Suprapubic skin (tissue), 4 donors: ENCODE measurements at places on chromosomes 12 and 14.
A peak's percentile ranks its signal among the peaks of the same experiment; 100 is the strongest.

DNA sequence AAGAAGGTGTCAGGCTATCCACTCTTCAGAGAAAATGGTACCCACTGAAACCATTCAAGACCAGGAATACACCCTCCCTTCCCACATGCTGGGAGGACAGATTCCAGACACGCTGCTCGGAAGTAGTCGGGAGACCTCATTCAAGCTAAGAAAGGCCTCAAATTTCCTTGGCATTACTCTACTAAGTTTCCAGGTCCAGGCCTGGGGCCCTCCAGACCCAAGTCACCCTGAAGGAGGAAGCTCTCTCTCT, 27.1 kb upstream of the RPLP0 start:
- no peaks in the 10 kb centered on the region for H3K27me3 ChIP-seq
- peaks cover 92% of the 10 kb centered on the region for H3K4me1 ChIP-seq
- no peak overlapping the region for H3K27ac ChIP-seq
- DNase-seq, result no peak
- peaks cover 19% of the 10 kb centered on the region for H3K36me3 ChIP-seq

DNA sequence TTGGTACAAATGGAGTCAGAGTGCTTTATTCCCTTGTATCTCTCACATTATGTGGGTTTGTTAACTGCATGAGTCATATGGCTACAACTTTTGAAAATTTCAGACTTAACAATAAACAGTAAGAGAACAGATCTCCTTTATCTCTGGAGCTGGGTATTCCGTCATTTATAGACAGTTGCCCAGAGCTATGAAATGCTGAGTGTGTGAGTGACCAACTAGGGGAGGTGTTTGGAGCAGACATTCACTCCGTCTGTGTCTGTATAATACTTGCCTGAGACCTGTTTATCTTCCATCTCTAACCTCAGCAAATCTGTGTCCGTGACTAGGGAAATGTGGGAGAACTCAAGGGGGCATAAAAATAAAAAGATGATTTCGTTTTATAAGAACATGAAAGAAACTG, 279.9 kb upstream of the FAR2 start:
- H3K27ac ChIP-seq, result no peak overlapping the region
- H3K27me3 ChIP-seq, result no peaks in the 10 kb centered on the region
- H3K4me1 ChIP-seq, result no peaks in the 10 kb centered on the region
- no peaks in the 10 kb centered on the region for H3K36me3 ChIP-seq

- no peak overlapping the region for H3K27ac ChIP-seq
- no peak for DNase-seq
- no peaks in the 10 kb centered on the region for H3K27me3 ChIP-seq
These were observed 96.6 kb downstream of the LMNTD1 start for GRCh38 chr12:25456474-25456873.

DNA sequence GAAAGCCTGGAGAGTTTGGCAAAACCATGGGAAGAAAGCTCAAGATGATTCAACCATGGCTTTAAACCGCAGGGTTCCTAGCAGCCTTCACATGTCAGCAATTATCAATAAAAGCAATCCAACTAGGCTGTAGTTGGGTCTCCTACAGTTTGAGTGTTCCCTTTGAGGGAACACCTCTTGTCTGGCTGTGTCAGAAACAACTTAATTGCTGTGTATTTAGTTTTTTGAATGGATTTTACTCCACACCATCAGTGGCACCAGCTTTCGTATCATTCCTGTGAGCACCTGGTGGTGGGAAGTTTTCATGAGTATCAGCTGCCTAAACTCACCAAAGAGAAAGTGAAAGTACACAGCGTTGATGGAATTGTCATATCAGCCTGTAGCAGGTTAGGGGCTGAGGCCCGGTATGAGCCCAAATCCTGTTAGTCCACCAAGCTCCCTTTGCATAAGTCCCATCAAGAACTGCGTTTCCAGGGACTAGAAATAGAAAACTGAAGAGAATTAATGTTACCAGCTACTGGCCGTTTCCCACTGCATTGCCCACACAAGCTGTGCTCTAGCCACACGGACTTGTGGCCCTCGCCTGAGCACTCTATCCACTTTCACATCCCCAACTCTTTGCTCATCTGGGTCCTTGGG, 10.9 kb upstream of the IL26 start:
- H3K36me3 ChIP-seq, result no peaks in the 10 kb centered on the region
- DNase-seq, result no peak
- no peaks in the 10 kb centered on the region for H3K27me3 ChIP-seq
- H3K4me1 ChIP-seq, result peaks cover 7% of the 10 kb centered on the region
- peak overlapping the region; percentile 27 for H3K4me3 ChIP-seq

DNA sequence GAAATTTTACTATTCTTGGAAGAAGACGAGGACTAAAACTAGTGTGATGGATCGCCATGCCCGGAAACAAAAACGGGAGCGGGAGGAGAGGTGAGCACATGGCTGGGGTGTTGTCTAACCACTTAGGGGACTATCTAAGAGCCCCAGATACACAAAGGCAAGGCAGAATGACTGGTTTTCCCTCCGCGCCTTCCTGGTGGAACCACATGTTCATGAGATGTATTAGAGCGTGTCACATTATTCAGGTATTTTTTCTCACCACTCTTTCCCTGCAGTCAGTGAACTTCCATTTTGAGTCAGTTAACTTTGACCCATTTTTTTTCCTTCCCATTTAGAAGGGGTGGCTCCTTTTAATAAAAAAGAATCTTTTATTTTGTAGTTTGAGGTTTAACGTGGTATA, 68.8 kb upstream of the TRAF3 start:
- H3K36me3 ChIP-seq, result peaks cover 41% of the 10 kb centered on the region
- no peaks in the 10 kb centered on the region for H3K4me1 ChIP-seq
- H3K27me3 ChIP-seq, result no peaks in the 10 kb centered on the region
- DNase-seq, result no peak
- H3K4me3 ChIP-seq, result no peak overlapping the region
- H3K27ac ChIP-seq, result no peak overlapping the region

- H3K4me1 ChIP-seq, result no peaks in the 10 kb centered on the region
- no peak for DNase-seq
- no peak overlapping the region for H3K4me3 ChIP-seq
- H3K27me3 ChIP-seq, result no peaks in the 10 kb centered on the region
- H3K27ac ChIP-seq, result no peak overlapping the region
- no peaks in the 10 kb centered on the region for H3K36me3 ChIP-seq
These were observed 703.9 kb downstream of the FSCB start for GRCh38 chr14:43803076-43803689.

GRCh38 chr12:124410354-124411175, 115.7 kb downstream of the RFLNA start:
- H3K4me3 ChIP-seq, result no peak overlapping the region
- peaks cover 44% of the 10 kb centered on the region for H3K4me1 ChIP-seq
- no peak for DNase-seq
- peaks cover 67% of the 10 kb centered on the region for H3K36me3 ChIP-seq

DNA sequence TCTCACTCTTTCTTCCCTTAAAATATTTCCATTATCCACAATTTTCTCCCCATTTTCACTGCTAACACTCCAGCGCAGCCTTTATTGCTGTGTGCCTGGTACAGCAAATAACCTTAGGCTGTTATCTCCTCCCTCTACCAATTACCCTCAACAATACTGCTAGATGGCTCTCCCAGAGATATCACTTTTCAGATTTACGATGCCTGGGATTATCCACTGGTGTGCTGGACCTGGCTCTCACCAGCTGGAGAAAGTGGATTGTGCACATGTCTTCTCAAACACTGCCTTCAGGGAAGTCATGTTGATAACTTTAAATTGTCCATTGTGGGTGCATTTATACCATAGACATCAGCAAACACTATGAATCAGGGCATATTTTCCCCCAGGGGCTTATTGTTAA, 101.9 kb upstream of the ADAMTS20 start:
- H3K4me1 ChIP-seq, result no peaks in the 10 kb centered on the region
- no peak overlapping the region for H3K27ac ChIP-seq
- H3K36me3 ChIP-seq, result no peaks in the 10 kb centered on the region
- DNase-seq, result no peak

DNA sequence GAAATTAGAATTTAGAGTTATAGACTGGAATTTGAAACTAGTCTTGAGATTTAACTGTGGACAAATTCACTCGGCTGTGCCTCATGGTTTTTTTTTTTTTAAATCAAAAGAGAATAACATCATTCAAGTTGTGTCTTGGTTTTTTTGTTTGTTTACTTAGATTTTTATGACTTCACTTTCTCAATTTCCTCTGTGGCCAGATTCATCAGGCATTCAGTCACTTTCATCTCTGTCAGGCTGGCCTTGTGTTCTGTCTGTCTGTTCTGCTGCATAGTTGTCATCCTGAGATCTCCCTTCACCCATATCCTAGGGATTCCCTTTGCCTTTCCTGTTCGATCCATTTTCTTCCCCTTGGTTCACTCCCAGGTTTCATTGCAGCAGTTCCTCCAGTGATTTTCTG, 10.0 kb downstream of the MARK3 start:
- no peak for DNase-seq
- no peaks in the 10 kb centered on the region for H3K36me3 ChIP-seq
- H3K4me3 ChIP-seq, result no peak overlapping the region
- H3K4me1 ChIP-seq, result peaks cover 71% of the 10 kb centered on the region
- no peaks in the 10 kb centered on the region for H3K27me3 ChIP-seq

- H3K27ac ChIP-seq, result no peak overlapping the region
- H3K4me1 ChIP-seq, result no peaks in the 10 kb centered on the region
- no peak overlapping the region for H3K4me3 ChIP-seq
- DNase-seq, result no peak
These were observed 39.2 kb upstream of the KRR1 start for GRCh38 chr12:75550401-75551240.

DNA sequence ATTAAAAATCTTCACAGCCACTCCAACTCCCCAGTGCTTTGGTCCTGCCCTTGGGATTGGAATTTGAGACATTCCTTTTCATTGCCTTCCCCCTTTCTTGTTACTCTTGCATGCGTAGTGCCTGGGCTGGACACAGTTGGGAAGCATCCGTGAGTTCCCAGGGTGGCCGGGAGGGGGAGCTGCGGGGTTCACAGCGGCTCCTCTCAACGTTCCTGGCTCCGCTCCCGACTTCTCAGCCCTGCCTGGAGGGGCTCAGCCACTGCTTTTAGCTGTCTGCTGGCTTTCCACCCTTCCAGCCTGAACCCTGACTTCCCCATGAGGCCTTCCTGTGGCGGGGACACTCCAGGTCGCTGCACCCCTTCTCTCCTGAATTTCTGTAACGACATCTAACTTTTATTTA, 3.2 kb downstream of the TEX52 start:
- H3K36me3 ChIP-seq, result peaks cover 17% of the 10 kb centered on the region
- no peak overlapping the region for H3K4me3 ChIP-seq
- no peaks in the 10 kb centered on the region for H3K4me1 ChIP-seq

- no peaks in the 10 kb centered on the region for H3K36me3 ChIP-seq
- no peaks in the 10 kb centered on the region for H3K4me1 ChIP-seq
- H3K4me3 ChIP-seq, result no peak overlapping the region
- no peaks in the 10 kb centered on the region for H3K27me3 ChIP-seq
These were observed 220.5 kb downstream of the BCAT1 start for GRCh38 chr12:24728366-24728765.

- no peak overlapping the region for H3K27ac ChIP-seq
- no peaks in the 10 kb centered on the region for H3K27me3 ChIP-seq
- no peak for DNase-seq
- H3K4me1 ChIP-seq, result no peaks in the 10 kb centered on the region
These were observed 230.0 kb downstream of the TMEM132D start for GRCh38 chr12:129673806-129674205.

GRCh38 chr14:96203635-96204034, 1.0 kb upstream of the BDKRB2 start:
- H3K27me3 ChIP-seq, result no peaks in the 10 kb centered on the region
- H3K4me3 ChIP-seq, result peak overlapping the region; percentile 54
- H3K4me1 ChIP-seq, result peaks cover 35% of the 10 kb centered on the region

DNA sequence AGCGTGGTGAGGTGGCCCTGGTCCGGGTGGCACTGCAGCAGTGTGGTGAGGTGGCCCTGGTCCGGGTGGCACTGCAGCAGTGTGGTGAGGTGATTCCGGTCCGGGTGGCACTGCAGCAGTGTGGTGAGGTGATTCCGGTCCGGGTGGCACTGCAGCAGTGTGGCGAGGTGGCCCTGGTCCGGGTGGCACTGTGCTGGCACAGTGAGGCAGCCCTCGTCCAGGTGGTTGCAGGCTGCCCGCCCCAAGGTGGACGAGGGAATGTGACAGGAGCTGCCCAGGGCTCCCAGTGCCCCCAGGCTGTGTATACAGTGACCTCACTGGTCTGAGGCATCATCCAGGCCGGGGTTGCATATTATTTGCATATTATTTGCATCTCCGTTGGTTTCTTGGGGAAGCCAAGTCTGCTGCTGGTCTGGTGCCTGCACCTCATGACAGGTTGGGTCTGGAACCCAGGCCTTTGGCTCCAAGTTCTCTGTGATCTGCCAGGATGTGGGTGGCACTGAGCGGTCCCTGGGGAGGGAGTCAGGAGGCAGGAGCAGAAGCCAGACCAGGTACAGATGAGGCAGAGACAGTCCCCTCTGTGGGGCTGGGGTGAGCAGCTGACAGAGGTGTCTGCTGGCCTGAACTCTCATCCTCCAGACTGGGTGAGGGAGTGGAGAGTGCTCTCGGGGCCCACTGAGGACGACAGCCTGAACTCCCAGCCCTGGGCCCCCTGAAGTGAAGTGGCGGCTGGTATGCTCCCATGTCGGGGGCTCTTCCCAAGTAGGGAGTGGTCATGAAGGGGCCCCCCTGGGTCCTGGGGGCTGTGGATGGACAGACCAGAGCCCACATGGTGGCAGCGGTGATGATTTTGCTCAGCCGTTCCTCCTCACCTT, 79.3 kb downstream of the KIF26A start:
- H3K27me3 ChIP-seq, result peaks cover 46% of the 10 kb centered on the region
- H3K36me3 ChIP-seq, result no peaks in the 10 kb centered on the region
- DNase-seq, result no peak
- no peaks in the 10 kb centered on the region for H3K4me1 ChIP-seq
- H3K4me3 ChIP-seq, result no peak overlapping the region

- H3K36me3 ChIP-seq, result no peaks in the 10 kb centered on the region
- peaks cover 30% of the 10 kb centered on the region for H3K27me3 ChIP-seq
- H3K4me1 ChIP-seq, result no peaks in the 10 kb centered on the region
These were observed 35.2 kb upstream of the MEG3 start for GRCh38 chr14:100790502-100791347.

DNA sequence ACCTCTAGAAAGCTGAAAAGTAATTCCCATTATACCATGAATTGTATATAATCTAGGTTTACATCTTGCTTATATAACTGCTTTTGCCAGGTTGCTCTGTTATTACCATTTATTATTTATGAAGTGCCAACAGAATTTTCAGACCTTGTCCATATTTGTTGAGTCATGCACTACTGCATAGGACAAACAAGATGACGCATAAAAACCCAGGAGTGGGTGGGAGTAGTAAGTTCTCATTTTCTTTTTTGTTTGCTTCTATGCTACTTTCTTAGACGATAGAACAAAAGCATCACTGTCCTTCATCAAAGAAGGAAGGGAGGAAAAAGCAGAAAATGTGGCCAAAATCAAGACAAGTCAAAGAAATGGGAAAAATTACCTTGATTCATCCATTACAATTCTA, 119.0 kb upstream of the RASSF8 start:
- no peaks in the 10 kb centered on the region for H3K27me3 ChIP-seq
- H3K36me3 ChIP-seq, result no peaks in the 10 kb centered on the region
- H3K27ac ChIP-seq, result no peak overlapping the region
- no peak overlapping the region for H3K4me3 ChIP-seq
- no peak for DNase-seq
- no peaks in the 10 kb centered on the region for H3K4me1 ChIP-seq

GRCh38 chr14:61954306-61954705, 192.1 kb downstream of the SNAPC1 start:
- no peak for DNase-seq
- no peak overlapping the region for H3K4me3 ChIP-seq
- no peaks in the 10 kb centered on the region for H3K27me3 ChIP-seq
- H3K36me3 ChIP-seq, result no peaks in the 10 kb centered on the region
- H3K4me1 ChIP-seq, result no peaks in the 10 kb centered on the region
- H3K27ac ChIP-seq, result no peak overlapping the region

- peaks cover 34% of the 10 kb centered on the region for H3K4me1 ChIP-seq
- no peaks in the 10 kb centered on the region for H3K36me3 ChIP-seq
- peak overlapping the region; percentile 86 for H3K27ac ChIP-seq
- no peaks in the 10 kb centered on the region for H3K27me3 ChIP-seq
- no peak for DNase-seq
- peak overlapping the region; percentile 67 for H3K4me3 ChIP-seq
These were observed 740 bp upstream of the PRPF40B start for GRCh38 chr12:49622501-49623141.
